ENCODE measurements at places on chromosomes 5 and 9.
A peak's percentile ranks its signal among the peaks of the same experiment; 100 is the strongest.

- no peak for DNase-seq
Observed at GRCh38 chr5:140011297-140011802, 31.7 kb downstream of the NRG2 start.

DNA sequence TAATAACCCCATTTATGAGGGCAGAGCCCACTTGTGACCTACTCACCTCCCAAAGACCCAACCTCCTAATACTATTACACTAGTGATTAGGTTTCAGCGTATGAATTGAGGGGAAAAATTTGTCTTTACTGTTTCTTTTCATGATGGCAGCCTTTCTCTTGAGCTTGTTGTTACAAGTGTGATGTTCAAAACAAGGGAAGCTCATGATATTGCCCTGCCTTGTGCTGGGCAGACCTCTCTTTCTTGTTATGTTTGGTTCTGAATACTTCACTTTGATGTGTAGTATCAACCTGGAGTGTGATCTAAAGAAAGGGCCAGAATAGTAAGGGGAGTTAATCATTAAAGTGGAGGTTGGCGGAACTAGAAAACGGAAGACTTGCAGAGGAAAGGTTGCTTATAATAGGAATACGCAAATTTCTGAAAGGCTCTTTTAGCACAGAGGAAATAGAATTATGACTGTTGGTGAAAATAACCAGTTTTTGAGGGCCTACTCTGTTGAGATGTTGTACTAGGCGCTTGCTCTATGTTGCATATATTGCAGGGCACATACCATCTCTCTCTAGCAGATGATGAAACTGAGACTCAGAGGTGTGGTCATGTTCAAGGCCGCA, 68.2 kb downstream of the MELK start:
- no peak for DNase-seq

GRCh38 chr5:5422819-5423515, 490 bp downstream of the ICE1 start:
- DNase-seq = no peak

DNA sequence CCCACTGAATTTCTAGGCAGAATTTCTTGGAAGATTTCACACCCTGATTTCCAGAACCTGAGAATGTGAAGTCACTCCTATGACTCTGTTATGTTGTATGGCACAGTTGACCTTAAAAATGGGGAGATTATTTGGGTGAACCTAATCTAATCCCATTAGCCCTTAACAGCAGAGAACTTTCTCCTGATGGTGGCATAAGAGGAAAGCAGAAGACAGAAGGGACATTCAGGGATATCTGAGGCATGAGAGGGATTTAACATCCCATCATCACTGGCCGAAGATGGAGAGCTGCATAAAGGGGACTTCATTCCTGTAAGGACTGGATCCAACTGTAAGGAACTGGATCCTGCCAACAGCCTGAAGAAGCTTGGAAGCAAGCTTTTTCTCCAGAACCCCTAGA, 119.2 kb downstream of the ZNF622 start:
- no peak for DNase-seq

GRCh38 chr9:137902646-137903045, 25.1 kb downstream of the CACNA1B start:
- no peak for DNase-seq

GRCh38 chr5:65722575-65723403, 784 bp downstream of the NLN start:
- DNase-seq = peak; percentile 73

DNA sequence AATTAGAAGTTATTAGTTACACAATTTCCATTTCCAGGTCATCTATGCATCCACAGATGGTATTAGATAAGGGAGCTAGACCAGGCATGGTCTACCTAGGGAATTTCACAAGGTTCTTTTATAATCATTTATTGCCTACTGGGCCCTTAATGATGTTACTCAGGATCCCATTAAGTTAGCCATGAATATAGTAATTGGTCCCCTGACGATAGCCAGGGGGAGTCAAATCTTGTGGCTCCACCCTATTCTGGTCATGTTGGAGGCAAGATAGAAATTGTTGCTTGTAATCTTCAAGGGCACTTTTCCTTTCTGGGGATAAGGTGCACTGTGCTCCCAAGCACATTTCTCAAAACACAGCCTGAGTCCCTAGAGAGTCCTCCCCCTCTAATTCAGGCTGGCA, 14.1 kb upstream of the ELL2 start:
- DNase-seq = no peak

GRCh38 chr5:19270153-19270552, 717.8 kb downstream of the CDH18 start:
- DNase-seq = no peak

DNA sequence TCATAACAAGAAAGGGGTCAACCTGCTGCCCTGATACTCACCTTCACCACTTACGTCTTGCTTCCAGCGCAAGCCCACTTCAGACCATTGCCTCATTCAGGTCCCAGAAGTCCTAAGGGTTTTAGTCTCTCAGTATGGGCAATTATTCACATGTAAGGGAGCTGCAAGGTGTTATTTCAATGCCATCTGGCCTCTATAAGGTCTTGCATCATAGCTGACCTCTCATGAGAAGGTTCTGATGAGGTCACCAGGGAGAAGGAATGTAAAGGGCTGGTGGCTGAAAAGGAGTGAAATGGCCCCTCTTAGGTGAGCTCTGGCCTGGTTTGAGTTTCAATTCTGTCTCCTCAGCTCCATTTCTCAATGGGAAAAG, 1.5 kb upstream of the MARCHF3 start:
- DNase-seq = no peak

- DNase-seq = no peak
Observed at GRCh38 chr5:150172556-150172955, 6.0 kb downstream of the CDX1 start.

DNA sequence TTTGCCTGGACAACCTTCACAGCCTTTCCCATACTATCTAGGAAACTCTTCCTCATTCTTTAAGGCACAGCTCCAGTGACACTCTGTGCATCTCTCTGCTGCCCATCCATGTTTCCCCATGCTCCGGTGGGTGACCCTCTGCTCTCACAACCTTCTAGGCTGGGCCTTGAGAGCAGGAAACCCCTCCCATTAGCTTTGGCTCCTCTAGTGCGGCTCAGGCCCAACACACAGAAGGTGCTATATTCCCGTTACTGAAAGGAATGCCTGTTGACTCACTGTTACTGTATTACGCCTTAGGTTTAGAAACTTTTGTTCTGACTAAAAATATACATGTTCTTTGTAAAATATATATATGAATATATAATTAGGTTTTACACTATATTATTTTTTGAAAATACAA, 8.1 kb upstream of the CCL28 start:
- DNase-seq = no peak

DNA sequence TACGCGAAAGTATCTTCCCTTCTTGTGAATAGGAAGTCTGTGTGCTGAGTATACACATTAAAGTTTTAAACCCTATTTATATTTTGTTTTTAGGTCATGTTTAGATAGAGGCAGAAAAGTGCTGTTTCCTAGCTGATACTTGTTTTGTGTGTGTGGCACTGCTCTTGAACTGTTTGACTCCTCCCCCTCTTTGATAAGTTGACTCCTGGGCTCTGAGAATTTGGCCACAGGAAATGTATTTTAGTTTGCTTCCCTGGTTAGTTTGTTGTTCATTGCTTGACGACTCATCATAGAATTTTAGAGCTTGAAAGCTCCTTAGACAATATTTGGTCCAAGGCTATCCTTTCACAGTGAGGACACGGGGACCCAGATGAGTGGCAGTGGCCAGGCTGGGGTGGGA, 2.0 kb upstream of the CDC14B start:
- DNase-seq = no peak

DNA sequence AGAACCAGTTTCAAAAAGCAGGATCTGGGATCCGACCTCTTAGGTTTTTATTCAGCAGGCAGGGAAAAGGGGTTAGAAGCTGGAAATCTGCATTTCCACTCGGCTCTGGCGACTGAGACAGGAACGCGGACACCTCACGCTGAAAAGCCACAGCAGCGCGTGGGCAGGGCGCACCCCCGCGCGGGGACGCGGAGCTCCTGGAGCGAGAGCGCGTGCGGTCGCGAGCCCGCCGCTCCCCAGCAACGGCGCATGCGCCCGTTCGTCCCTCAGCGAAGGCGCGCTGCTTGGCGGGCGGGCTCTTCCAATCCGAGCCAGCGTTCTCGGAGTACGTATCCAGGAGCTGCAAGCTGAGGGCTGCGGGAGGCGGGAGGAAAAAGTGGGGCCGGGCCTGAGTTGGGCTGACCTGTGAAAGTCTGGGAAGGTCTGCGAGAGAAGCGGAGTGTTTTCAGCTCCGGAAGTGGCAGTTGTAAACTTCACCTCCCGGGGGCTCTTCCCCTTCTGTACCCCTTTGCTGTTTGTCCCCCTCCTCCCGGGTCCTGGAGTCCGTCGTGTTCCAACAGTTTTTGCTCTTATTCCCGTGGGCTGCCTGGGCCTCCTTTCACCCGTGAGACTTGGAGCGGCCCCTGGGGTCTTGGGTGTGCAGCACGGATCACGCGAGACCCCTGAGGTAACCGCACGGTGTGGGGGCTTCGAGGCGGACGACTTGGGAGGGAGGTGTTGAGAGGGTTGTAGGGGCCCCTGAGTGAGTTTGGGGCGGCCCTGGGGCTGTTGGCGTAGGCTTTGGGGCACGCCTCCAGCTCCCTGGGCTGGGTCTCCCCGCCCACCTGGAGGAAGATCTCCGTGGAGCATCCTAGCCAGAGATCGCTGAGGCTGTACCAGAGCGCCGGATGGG, at the start of gene CCDC171:
Gene CCDC171 (plus strand): TSS at position 408 of the 892 bp plus-strand sequence. CDS start 11,046 bp downstream, outside the sequence.
- DNase-seq = peak; percentile 78

DNA sequence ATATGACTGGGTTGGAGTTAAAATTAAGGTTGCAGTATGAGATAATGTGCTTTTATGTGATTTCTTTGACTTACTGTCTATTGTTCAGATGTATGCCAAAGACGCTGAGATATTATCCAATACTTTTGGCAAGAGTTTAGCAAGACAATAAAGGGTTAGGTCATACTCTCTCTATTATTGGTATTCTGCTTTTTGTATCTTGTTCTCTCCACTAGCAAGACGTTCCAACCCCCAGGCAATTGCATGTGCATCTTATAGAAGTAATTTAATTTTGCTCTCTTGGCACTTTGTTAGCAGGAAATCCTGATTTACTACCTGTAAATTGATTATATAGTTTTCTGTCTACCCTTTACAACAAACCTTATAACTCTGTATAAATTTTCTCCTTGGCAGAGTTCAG, 1093.6 kb downstream of the CDH9 start:
- no peak for DNase-seq

GRCh38 chr5:122507581-122507980, 195.5 kb downstream of the SNCAIP start:
- no peak for DNase-seq

DNA sequence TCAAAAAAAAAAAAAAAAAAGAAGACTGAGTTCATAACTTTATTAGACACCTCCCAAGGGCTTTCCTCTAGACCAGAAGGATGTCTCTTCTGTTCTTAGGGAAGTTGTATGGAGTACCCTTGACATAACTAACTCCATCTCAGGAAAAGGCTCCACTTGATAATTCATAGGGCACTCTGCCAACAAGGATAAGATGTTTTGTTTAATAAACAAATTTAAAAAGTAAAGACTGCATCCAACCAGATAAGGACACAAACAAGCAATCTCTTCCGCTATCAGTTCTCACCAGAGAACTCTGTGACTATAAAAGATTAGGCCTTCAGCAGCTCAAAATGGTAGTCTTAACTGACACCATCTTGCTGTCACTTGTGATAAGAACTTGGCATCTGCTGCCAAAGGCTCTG, 65.8 kb downstream of the SFXN1 start:
- DNase-seq = no peak

- DNase-seq = no peak
Observed at GRCh38 chr9:11039006-11039405, 426.2 kb upstream of the PTPRD start.

DNA sequence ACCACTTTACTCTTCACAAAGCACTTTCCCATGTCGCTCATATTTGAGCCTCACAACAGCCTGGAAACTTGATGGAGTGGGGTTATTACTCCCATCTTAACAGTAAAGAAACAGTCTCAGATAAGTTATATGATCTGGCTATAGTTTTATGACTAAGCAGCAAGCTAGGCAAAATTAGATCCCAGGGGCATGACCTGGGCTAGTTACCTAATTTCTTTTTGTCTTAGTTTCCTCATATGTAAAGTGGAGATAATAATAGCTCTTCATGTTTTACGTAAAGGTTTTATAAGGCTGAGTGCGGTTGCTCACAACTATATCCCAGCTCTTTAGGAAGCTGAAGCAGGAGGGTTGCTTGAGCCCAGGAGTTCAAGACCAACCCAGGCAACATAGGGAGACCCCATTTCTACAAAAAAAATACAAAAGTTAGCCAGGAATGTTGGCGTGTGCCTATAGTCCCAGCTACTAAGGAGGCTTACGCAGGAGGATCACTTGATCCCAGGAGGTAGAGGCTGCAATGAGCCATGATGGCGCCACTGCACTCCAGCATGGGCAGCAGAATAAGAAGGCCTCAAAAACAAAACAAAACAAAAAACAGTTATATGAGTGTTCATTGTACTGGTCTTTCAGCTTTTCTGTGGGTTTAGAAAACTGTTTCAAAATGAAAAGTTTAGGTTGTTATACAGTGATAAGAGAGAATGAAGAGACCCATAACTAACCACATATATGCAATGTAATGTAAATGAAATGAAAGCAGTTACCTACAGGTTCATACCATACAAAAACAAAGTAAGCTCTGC, 6.5 kb upstream of the PLIN2 start:
- DNase-seq = no peak

GRCh38 chr9:71793386-71794105, 25.2 kb upstream of the CEMIP2 start:
- DNase-seq = no peak

GRCh38 chr5:41883243-41883642, 13.0 kb upstream of the OXCT1 start:
- DNase-seq = no peak

DNA sequence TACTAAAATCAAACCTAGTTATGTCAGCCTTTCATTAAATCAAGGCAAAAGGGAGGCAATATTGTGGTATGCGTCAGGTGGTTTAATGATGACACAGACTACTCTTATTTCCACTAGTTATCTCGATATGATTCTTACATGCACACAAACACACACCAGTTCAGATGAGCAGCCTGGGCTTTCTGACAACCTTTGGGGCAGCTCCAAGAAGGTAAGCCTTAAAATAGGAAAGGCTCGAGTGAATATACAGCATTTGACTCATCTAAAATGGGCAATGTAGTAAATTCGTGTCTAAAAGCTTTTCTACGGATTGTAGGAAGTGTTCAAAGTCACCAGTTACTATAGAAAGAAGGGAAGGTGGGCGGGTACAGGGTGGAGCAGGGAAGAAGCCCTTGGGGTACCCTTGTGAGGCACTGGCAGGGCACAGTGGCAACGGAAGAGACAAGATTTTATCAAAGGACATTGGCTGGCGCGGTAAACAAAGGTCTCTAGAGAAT, 1.9 kb downstream of the ANKH start:
- no peak for DNase-seq

All from SHP77 treated with DMSO at 0.1 percent for 48 hours (cell line).